ENCODE measurements at places on chromosomes 5 and 9.

- DNase-seq, result no peak
These were observed 345.3 kb downstream of the NR2F1-AS1 start for GRCh38 chr5:93235761-93236160.

GRCh38 chr9:34612788-34613390 lies 992 bp upstream of the RPP25L start:
- peak; percentile 79 for DNase-seq

DNA sequence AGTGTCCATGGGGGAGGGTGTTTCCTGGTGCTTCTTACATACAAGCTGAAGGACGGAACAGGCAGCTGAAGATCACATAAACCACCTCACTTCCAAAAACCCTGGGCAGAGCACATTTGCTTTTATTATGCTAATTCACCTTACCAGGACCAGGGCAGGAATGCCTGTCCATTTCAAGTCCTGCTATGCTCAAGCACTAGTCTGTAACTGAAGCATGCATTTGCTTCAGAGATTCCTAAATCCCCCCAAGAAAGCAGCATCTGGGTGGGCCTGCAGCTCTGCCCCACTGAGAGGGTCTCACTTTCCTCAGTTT lies 9.4 kb upstream of the NACC2 start:
- no peak for DNase-seq

GRCh38 chr9:15262581-15262980 lies 44.4 kb downstream of the TTC39B start:
- DNase-seq, result no peak

- no peak for DNase-seq
These were observed 21.2 kb upstream of the WDR41 start for GRCh38 chr5:77513321-77513720.

GRCh38 chr5:156295431-156295830 lies 31.5 kb upstream of the SGCD start:
- no peak for DNase-seq

Measured in GM12865 (cell line).